ENCODE measurements at places on chromosomes 3 and 15.

DNA sequence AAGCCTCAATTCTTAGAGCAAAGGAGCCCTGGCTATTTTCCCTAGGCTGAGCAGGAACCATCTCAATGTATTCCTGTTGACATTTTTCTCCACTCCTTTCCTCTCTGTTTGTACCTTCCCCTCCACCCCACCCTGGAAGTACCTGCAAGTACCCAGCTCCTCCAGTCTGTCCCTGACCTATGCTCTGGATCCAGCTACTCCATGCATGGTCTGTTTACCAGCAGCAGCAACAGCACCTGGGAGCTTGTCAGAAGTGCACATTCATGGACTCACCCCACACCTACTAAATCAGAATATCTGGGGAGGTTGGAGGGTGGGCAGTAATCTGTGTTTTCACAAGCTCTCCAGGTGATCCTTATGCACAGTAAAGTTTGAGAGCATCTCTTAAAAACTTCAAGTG lies 240.7 kb upstream of the UMPS start:
- DNase-seq = no peak

GRCh38 chr3:43792904-43793303 lies 102.2 kb downstream of the ABHD5 start:
- DNase-seq = no peak

DNA sequence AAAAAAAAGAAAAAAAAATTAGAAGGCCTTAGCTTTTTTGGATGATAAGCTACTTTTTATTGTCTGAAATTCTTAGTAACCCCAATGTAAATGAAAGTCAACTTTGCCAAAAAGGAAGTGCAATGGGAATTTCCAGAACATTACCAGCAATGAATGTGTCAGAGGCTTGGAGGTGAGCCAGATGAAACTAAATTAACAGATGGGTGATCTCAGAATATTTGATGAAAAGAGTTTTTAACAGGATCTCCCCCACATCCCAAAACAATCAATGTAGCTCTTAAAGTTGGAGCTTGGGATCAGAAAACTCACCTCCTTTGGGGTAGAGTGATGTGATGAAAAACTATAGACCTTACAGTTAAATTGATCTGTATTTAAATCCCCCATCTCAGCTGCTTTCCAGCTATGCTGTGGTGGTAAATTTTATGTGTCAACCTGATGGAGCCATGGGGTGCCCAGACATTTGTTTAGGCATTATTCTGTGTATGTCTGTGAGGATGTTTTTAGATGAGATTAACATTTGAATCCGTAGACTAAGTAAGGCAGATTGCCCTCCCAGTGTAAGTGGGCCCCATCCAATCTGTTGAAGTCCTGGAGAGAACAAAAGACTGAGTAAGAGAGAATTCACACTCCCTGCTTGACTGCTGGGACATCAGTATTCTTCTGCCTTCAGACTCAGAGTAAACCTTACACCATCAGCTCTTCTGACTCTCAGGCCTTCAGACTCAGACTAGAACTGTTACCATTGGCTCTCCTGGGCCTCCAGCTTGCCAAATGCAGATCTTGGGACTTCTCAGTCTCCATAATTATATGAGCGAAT lies 84.3 kb upstream of the TNFSF10 start:
- no peak for DNase-seq

DNA sequence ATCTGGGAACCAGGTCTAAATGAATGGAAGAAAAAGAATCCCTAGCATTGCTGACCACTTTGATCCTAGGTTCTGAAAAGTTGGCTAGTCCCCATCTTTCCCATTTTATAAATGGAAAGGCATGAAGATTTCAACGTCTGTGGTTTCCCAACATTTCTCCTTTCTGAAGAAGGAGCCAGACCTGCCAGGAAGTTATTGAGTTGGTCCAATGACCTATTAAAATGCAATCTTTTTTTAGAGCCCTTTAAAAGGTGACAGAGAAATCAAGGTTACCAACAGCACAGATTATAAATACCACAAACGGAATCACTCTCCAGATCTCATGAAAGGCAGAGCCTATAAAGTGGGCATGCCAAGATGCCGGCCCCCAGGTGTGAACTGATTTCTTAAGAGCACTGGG lies 505.6 kb upstream of the THBS1 start:
- DNase-seq = no peak

DNA sequence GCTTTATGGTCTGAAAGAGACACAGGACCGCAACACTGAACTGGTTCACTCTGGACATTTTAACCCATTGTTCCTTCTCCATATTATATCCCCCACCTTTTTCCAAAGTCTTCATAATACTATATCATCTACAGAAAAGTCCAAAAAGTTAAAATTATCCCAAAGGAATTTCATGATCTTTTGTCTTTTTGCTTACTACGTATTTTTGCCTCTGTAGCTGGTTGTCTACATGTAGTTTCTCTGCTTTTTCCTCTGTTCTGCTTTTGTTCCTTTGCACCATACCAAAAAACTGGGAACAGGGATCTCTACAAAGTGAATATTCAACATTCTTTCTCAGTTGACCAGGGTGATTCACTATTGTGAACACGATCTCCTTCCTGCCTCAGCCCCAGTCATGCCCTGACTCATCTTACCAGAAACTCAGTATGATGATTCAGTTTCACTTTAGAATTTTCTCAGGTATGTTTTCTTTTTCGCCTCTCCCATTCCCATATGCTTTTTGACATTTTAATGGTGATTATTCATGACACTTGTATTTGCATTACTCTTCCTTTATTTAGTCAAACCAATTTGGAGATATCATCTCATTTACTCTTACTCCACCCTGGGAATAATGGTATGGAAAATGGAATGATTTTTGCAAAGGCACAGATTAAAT lies 14.5 kb downstream of the EMC4 start:
- DNase-seq = no peak

DNA sequence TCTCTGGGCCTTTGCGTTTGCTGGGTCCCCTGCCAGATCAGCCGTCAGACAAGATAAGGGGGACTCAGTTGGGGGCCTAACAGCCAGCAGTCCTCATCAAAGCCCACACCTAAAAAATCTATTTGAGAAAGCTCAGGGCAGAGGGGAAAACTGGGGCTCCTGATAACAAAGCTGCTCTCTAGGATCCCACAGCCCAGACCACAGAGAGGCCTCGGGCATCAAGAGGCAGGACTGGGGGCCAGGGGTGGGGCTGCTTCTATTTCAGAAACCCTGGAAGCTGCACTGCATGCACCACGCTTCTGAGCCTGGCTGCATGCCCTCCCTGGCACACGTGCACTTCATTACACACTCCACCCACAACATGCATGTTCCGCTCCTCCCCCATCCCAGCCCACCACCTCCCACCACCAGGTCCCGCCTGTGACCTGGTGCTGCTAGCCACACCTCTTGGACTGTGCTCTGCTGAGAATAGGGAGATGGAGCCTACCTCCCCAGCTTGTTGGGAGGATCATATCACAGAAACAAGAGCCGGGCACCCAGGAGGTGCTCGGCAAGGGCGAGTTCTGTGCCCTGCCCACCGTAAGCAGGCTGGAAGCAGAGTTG lies 26.6 kb downstream of the FBLN2 start:
- no peak for DNase-seq

DNA sequence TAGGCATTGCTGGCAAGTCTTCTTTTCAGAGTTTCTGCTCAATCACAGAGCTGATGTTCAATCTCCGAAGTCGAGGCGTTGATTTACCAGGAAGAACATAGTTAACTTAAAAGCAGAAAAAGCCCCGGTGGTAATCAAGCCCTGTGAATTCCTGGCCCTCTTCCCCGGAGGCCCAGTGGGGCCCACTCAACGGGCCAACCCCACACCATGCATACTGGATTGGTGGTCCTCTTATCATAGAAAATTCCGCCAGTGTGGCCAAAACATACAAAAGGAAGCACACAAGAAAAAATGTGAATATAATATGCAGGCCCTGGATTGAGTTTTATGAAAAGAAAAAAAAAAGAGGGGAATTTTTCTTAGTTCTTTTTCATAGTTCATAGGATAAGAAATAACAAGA lies 873.0 kb upstream of the NR2F2 start:
- no peak for DNase-seq
